Chondrocyte (in vitro differentiated cells): ENCODE measurements at places on chromosomes 12 and 14. TPM values are rescaled to one million over a fixed set of nuclear protein-coding genes. Genes with fewer than 3 reads are reported as not detected.

Gene DNAI7
- 0.44 TPM in 1 of 3 replicates, not detected in the others for total RNA-seq

Gene DNAH10
- 0.46 to 1.2 TPM (median 0.95 TPM) in 3 replicates for total RNA-seq

Gene IL31
- total RNA-seq, result not detected in 3 replicates

Gene LRRC10
- total RNA-seq, result not detected in 3 replicates

Gene CEBPE
- not detected in 3 replicates for total RNA-seq

Gene TCL1A
- total RNA-seq, result not detected in 3 replicates

Gene ANO2
- 0.44 to 0.73 TPM (median 0.47 TPM) in 3 replicates for total RNA-seq

Gene GPR68
- total RNA-seq, result 0.42 to 4.1 TPM (median 0.46 TPM) in 3 replicates

Gene CORO1C
- total RNA-seq, result 266 to 336 TPM (median 325 TPM) in 3 replicates
